ENCODE measurements at places on chromosomes 7 and 10.
A peak's percentile ranks its signal among the peaks of the same experiment; 100 is the strongest.

- H3K36me3 ChIP-seq, result no peaks in the 10 kb centered on the region
- H3K27ac ChIP-seq, result peak within 1 kb of the TSS; percentile 96
- peaks cover 5% of the 10 kb centered on the region for H3K4me1 ChIP-seq
- no peaks in the 10 kb centered on the region for H3K27me3 ChIP-seq
Measured at GRCh38 chr10:91409869-91410637, at the start of gene HECTD2. Gene HECTD2, plus strand, starts transcription at chr10:91410344. Its CDS starts 95 bp downstream, at chr10:91410439.

DNA sequence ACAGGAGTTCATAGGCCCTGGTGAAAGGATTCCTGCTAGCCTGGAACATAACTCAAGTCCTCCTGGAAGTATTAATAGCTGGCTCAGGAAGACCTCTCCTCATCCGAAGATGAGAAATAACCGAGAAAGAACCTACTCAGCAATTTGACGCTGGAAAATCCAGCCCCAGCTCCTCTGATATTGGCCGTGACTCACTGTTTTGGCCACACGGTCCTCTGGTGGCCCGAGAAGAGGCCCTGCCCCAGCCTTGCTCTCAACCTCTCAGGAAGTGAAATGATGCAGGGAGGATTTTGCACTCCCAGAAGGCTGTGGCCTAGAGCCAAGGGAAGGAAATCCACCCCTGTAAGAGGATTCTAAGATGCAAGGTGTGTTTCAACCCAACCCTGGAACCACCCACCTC lies 121.6 kb downstream of the MTPAP start:
- no peaks in the 10 kb centered on the region for H3K36me3 ChIP-seq
- H3K27ac ChIP-seq, result no peak overlapping the region
- no peak overlapping the region for H3K4me3 ChIP-seq
- H3K27me3 ChIP-seq, result no peaks in the 10 kb centered on the region

DNA sequence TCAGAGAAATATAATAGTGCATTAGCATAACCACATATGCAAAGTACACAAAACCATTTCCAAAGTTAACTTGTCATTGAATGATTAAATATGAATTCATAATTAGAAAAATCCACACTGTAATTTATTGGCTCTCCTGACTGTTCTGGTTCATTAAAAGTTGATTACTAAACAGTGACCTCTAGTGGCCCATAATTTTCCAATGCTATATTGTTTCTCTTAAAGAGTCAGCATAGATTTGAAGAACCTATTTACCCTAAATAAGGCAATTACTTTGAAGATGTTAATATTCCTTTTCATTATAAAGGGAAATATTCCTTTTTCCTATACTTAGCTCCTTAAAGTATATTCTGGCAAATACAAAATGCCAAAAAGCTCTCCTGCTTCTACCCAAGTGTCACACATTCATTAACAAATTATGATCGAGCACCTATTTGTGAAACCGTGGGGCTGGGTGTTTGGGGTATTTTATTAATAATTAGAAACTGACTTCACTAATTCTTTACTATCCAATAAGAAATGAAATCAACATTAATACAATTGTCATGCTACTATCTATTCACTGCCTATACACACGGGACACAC lies 86.2 kb downstream of the HIBADH start:
- H3K4me1 ChIP-seq, result no peaks in the 10 kb centered on the region
- no peak overlapping the region for H3K27ac ChIP-seq

- no peak overlapping the region for H3K27ac ChIP-seq
- no peaks in the 10 kb centered on the region for H3K27me3 ChIP-seq
- DNase-seq, result peak; percentile 48
- H3K4me3 ChIP-seq, result no peak overlapping the region
Measured at GRCh38 chr7:134514663-134515062, 12.7 kb upstream of the AKR1B10 start.

GRCh38 chr10:36721871-36722270 lies 403.5 kb upstream of the ANKRD30A start:
- no peaks in the 10 kb centered on the region for H3K4me1 ChIP-seq
- H3K27ac ChIP-seq, result no peak overlapping the region
- DNase-seq, result no peak
- H3K4me3 ChIP-seq, result no peak overlapping the region

- H3K27ac ChIP-seq, result no peak overlapping the region
- no peaks in the 10 kb centered on the region for H3K4me1 ChIP-seq
- no peak for DNase-seq
- H3K27me3 ChIP-seq, result no peaks in the 10 kb centered on the region
- no peaks in the 10 kb centered on the region for H3K36me3 ChIP-seq
Measured at GRCh38 chr7:36599645-36600313, 124.5 kb downstream of the AOAH start.

DNA sequence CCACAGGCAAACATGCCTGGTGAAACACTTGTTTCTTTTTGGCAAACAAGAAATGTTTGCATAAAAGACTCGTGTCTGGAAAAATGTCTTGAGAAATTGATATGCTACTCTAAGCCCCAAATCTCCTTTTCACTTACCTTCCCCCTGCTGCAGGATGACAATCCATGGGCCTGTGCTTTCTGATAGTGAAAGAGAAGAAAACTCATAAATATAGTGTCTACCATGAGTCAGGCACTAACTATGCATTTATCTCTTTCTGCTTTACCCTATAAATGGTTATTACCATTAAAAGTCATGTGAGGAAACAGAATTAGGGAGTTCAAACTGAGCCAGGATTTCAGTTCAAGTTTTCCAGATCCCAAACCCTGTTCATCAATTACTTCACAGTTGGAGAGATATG lies 6.6 kb upstream of the TARP start:
- no peak overlapping the region for H3K27ac ChIP-seq
- H3K4me3 ChIP-seq, result no peak overlapping the region
- peaks cover 4% of the 10 kb centered on the region for H3K4me1 ChIP-seq
- no peaks in the 10 kb centered on the region for H3K27me3 ChIP-seq
- DNase-seq, result no peak

GRCh38 chr10:79116801-79117723 lies 48.3 kb downstream of the ZMIZ1 start:
- no peak for DNase-seq
- peak overlapping the region; percentile 33 for H3K27ac ChIP-seq
- peaks cover 20% of the 10 kb centered on the region for H3K36me3 ChIP-seq
- H3K4me3 ChIP-seq, result no peak overlapping the region
- H3K27me3 ChIP-seq, result no peaks in the 10 kb centered on the region
- peaks cover 82% of the 10 kb centered on the region for H3K4me1 ChIP-seq

DNA sequence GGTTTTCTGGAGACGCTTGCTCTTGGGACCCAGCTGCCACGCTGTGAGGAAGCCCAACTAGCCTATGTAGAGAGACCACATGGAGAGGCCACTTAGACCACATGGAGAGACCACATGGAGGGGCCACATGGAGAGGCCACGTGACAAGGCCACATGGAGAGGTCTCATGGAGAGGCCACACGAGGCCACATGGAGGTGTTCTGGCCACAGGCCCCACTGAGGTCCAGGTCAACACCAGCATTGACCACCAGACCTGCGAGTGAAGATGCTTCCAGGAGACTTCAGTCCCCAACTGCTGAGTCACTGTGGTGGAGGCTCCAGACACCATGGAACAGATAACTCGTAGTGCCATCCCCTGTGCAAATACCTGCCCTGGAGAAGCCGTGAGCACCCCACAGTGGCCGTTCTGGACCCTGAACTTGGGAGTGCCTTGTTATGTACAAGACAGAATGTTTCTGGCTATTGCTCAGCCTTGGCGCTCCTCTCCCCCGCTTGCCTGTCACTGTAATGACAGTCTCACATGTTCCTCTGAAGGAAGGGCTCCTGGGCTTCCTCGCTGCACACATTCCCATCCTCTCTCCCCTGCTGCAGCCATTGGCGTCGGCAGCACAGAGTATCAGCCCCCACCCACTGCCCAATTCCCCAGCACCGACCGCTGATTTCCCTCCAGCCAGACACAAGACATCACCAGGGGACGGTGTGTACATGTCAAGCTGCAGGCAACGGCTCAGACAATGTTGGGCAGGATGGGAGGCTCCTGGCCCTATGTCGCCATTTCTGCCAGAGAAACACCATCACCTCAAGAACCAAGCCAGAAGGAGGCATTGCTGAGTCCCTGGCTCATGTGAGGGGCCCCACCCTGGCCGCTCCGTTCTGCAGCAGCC lies 49.0 kb upstream of the TNRC18 start:
- H3K27ac ChIP-seq, result no peak overlapping the region
- no peaks in the 10 kb centered on the region for H3K36me3 ChIP-seq
- no peak for DNase-seq
- no peaks in the 10 kb centered on the region for H3K4me1 ChIP-seq
- no peaks in the 10 kb centered on the region for H3K27me3 ChIP-seq
- H3K4me3 ChIP-seq, result no peak overlapping the region

DNA sequence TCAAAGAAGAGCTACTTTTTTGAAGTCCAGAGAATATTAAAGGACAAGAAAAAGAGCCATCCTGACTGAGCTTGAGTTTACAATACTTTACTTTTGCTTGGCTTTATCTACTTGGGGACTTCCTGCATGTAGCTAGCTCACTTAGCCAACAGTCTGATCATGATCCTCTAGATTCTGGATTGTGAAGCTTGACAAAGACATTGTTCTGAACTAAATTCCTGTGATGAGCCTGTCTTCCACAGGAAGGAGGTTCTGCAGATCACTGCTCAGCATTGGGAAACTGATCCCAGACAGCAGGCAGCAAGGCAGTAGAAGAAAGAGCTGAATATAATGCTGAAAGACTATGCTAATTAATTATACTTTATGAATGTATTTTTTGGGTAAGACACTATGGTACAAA lies 296.4 kb downstream of the DGKB start:
- no peaks in the 10 kb centered on the region for H3K27me3 ChIP-seq
- no peak for DNase-seq
- no peaks in the 10 kb centered on the region for H3K36me3 ChIP-seq

DNA sequence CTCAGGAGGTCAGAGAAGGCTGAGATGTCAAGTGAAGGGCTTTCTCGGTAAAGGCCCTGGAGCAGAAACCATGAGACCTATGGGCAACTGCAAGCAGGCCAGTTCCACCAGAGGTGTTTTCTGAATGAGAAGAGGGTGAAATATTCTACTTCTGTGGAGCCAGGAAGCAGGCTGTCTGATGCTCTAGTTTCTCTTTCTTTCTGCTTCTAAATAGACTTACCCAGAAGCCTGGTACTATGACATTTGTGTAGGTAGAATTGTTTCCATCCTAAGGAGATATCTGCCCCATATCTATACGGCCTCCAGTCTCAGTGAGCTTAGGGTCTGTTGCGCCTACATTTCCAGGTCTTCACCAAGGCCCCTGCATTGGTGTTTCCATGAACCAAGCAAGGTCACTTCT lies 73.4 kb upstream of the CC2D2B start:
- H3K4me3 ChIP-seq, result no peak overlapping the region
- H3K27me3 ChIP-seq, result no peaks in the 10 kb centered on the region
- no peaks in the 10 kb centered on the region for H3K36me3 ChIP-seq
- no peaks in the 10 kb centered on the region for H3K4me1 ChIP-seq
- no peak for DNase-seq

GRCh38 chr7:30585675-30586074 lies 9.0 kb upstream of the GARS1 start:
- H3K27ac ChIP-seq, result no peak overlapping the region
- no peak overlapping the region for H3K4me3 ChIP-seq
- no peaks in the 10 kb centered on the region for H3K27me3 ChIP-seq
- DNase-seq, result no peak
- peaks cover 8% of the 10 kb centered on the region for H3K36me3 ChIP-seq
- no peaks in the 10 kb centered on the region for H3K4me1 ChIP-seq

DNA sequence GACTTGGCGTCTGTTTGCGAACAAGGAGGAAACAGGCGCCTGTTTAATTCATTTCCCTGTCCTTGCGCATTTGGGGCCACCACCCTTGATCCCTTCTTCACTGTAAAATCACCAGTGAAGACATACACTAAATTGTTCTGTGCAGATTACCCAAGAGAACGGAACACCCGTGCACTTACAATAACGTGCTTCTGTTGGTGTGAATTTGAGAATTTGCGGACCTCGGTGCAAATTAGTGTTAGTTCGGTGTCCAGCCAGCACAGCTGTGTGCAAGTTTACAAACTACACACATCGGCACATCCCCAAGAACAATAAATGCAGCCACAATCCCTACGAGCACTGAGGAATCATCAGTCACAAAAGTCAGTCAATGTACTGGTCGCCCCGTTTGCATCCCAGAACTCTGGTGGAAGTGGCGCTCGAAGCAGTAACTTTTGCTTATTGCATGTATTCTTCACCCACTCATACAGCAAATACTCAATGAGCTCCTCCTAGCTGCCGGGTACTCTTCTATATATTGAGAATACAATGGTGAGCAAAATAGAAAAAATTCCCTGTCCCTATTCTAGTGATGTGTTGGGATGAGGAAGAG lies 786 bp upstream of the CNOT4 start:
- no peak for DNase-seq
- no peaks in the 10 kb centered on the region for H3K27me3 ChIP-seq
- peak overlapping the region; percentile 97 for H3K4me3 ChIP-seq
- H3K4me1 ChIP-seq, result peaks cover 13% of the 10 kb centered on the region
- H3K27ac ChIP-seq, result peak overlapping the region; percentile 15

DNA sequence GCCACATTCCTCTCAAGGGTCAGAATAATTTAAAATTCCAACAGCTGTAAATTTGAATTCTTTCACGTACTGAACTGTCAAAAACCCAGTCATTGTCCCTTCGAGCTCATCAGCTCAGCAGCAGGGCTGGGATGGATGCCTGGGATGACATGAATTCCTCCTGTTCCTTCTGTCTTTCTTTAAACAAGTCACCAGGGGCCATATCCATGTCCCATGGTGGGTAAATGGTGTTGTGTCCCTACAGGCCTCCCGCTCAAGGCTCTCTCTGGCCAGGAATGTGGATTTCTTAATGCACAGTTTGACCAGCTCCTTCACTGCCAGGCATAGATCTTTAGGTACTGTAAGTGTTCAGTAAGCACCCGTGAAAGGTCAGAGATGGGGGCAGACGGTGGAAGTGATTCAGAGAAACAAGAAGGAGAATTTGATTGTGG lies 13.8 kb upstream of the TECPR1 start:
- no peaks in the 10 kb centered on the region for H3K27me3 ChIP-seq
- DNase-seq, result no peak
- no peak overlapping the region for H3K27ac ChIP-seq
- no peaks in the 10 kb centered on the region for H3K4me1 ChIP-seq
- H3K4me3 ChIP-seq, result no peak overlapping the region

DNA sequence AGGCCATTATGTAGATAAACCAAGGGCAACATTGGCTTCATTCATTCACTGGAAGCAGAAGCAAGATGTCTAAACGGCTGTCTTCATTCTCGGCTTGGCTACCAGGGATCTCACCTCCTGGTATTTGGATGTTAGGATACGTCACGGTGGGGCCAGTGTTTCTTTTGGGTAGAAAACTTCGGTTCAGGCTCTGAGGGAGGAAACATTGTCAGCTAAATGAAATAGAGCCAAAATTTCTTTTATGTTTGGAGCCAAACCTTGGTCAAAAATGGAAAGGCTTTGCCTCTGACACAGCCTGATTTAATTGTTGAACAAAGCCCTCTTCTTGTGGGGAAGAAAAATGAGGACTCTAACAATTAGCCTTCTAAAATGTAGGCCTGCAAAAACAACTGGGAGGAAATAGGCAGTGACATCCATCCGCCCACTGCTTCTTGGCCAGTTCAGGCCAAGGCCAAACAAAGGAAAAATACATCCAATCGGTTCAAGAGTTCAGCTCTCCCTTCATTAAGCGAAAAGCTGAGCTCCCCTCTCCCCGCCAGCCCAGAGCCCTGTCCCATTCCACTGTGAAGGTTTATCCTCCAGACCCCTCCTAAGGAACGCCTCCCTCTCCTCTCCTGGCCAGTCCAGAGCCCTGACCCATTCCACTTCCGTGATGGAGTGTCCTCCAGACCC lies 44.4 kb downstream of the PFKFB3 start:
- H3K27ac ChIP-seq, result no peak overlapping the region
- H3K27me3 ChIP-seq, result no peaks in the 10 kb centered on the region
- no peak for DNase-seq
- no peaks in the 10 kb centered on the region for H3K4me1 ChIP-seq
